Caco-2 (cell line): ENCODE measurements at places on chromosomes 7 and 10. TPM values are rescaled to one million over a fixed set of nuclear protein-coding genes. Genes with fewer than 3 reads are reported as not detected.

ARID5B gene
- total RNA-seq = 168 and 169 TPM in 2 replicates

DNA sequence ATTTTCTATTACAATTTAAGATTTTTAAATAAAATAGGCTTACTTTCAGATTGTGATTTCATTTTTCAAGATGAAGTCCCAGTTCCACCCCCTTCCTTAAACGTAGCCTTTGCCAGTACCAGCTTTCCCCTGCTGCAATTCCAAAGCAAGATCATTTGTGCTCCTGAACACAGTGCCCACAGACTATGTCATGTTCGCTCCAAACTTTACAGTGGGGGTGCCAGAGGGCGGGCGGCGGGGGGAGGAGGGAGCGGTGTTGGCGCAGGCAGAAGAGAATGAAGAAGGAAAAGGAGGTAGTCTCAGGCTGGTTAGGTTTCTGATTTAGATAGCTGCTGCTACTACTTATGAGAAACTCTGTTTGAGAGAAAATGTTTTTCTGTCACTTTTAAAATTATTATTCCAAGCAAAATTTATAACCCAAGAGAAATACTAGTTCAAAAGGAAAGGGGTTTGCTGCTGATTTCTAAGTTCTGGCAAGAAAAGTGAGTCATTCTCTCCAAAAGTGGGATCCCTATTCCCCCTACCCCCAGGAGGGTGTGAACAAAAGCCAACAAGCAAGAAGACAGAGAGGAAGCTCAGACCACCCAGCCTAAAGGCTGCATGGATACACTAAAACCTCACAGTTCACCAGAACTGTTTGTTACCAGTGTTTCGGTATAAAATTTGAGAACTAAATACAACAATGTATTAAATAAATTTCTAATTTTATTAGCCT lies 109.6 kb downstream of the SRPK2 start:
- H3K36me3 ChIP-seq = no peaks in the 10 kb centered on the region
- H3K4me3 ChIP-seq = no peak overlapping the region
- H3K4me1 ChIP-seq = no peaks in the 10 kb centered on the region
- H3K27ac ChIP-seq = no peak overlapping the region

DNA sequence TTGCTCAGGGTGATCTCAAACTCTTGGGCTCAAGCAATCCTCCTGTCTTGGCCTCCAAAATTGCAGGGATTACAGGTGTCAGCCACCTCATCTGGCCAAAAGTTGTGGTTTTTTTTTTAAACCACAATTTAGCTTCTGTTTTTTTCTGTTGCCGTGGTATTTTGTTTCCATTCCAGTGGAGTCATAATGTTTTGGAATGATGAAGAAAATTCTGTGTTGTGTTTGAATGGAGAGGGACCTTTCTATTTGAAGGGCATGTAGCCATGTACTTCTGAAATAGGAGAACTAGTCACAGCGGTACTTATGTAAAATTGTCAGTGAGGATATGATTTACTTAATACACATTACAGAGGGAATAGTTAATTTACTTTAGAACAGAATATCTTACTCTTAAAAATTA lies 201.3 kb downstream of the ARL4A start:
- no peaks in the 10 kb centered on the region for H3K27me3 ChIP-seq
- no peak overlapping the region for H3K4me3 ChIP-seq
- H3K36me3 ChIP-seq = no peaks in the 10 kb centered on the region
- no peak overlapping the region for H3K27ac ChIP-seq
- DNase-seq = no peak

COX19 gene
- total RNA-seq = 24.8 and 25.6 TPM in 2 replicates

PKD2L1 gene
- total RNA-seq = 0.19 TPM in 1 of 2 replicates, not detected in the other

DNA sequence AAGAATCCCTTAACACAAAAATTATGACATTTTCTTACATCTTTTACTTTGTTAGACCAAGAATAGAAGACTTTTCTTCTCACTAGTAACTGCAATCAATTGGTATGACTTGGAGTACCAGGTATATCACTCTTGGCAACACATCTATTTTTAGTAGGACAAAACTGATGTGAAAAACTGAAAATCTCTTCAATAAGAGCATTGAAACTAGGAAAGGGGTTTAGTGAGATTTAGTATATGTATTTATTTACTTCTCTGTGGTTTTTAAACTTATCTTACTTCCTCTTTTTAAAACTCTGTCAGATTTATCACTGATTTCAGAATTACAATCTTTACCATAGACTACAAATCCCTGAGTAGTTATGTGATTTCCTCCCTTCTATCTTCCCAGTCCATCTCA lies 366.2 kb downstream of the PCDH15 start:
- no peaks in the 10 kb centered on the region for H3K27me3 ChIP-seq
- no peak overlapping the region for H3K4me3 ChIP-seq
- H3K27ac ChIP-seq = no peak overlapping the region
- H3K36me3 ChIP-seq = no peaks in the 10 kb centered on the region
- DNase-seq = no peak

DNA sequence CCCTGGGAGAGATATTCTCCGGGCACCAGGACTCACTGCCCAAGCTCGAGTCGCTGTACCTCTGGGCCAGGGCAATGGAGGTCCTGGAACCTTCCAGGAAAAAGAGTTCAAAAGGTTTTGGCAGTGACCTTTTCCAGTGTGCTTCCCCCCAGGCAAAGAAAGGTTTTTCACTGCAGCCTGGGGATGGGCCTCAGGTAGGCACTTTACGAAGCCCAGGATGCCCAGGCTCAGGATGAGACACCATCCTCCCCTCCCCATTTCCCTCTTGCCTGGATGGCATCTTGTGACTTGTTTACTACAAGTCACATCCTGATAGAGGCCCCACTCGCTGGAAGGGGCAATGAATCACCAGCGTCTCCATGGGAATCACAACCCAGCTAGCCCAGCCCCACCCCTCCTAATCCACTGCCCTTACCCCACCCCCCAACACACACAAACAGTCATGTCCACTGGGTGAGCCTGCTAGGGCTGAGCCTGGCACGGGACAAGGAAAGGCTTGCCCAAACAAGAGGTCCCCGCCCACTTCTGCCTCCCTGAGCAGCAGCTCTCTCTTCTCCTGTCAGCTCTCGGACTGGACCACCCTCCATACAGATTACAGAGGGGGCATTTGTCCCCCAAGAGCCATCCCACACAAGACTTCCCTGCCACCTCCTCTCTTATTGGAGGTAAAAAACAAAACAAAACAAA lies 93.8 kb upstream of the SMNDC1 start:
- no peaks in the 10 kb centered on the region; the same call in 1 of the 2 replicates for H3K36me3 ChIP-seq
- peak; percentile 73 for DNase-seq
- H3K4me1 ChIP-seq = peaks cover 63% of the 10 kb centered on the region
- peak overlapping the region; percentile 43 for H3K27ac ChIP-seq
- no peak overlapping the region for H3K4me3 ChIP-seq

EVX1 gene
- not detected in 2 replicates for total RNA-seq

- H3K4me1 ChIP-seq = 0 out of 2 replicates have a peak, but pooled peaks cover 7% of the 10 kb centered on the region
- H3K36me3 ChIP-seq = no peaks in the 10 kb centered on the region
- no peak overlapping the region for H3K4me3 ChIP-seq
- no peak overlapping the region for H3K27ac ChIP-seq
- H3K27me3 ChIP-seq = no peaks in the 10 kb centered on the region
Observed at GRCh38 chr7:36192053-36192824, 39.2 kb downstream of the EEPD1 start.

BLNK gene
- 0.30 and 0.36 TPM in 2 replicates for total RNA-seq

ADIRF gene
- total RNA-seq = 0.49 TPM in 1 of 2 replicates, not detected in the other

GRCh38 chr10:72659694-72660093 lies 32.2 kb upstream of the MCU start:
- DNase-seq = no peak
- no peak overlapping the region for H3K4me3 ChIP-seq
- peaks cover 7% of the 10 kb centered on the region; the same call in 1 of the 2 replicates for H3K4me1 ChIP-seq
- H3K36me3 ChIP-seq = no peaks in the 10 kb centered on the region

KCND2 gene
- not detected in 2 replicates for total RNA-seq

DNA sequence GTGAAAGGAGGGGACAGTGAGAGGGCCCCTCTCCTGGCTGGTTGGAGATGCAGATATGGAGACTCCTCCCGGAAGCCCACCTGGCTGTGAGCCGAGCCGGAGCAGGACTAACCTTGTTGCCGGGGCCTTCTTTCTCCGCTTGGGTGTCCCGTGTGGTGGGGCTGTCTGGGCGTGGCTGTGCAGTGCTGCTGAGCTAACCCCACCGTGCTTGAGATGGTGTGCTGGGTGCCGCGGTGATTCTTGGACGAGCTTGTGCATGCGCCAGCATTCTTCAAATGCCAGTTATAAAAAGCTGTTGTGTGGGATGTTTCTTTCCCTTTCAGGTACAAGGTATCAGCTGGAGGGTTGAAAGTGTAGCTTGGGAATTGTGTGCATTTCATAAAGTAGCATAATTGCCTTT lies 48.8 kb downstream of the DAGLB start:
- peaks cover 7% of the 10 kb centered on the region; the same call in 1 of the 2 replicates for H3K4me1 ChIP-seq
- H3K27me3 ChIP-seq = no peaks in the 10 kb centered on the region
- H3K27ac ChIP-seq = peak overlapping the region; percentile 19
- H3K36me3 ChIP-seq = peaks cover 2% of the 10 kb centered on the region
- peak; percentile 51 for DNase-seq
- no peak overlapping the region for H3K4me3 ChIP-seq

ODAD2 gene
- not detected in 2 replicates for total RNA-seq

SNX10 gene
- 7.6 and 8.8 TPM in 2 replicates for total RNA-seq

GRCh38 chr10:38016354-38016753 lies 5.9 kb downstream of the ZNF33A start:
- H3K36me3 ChIP-seq = peaks cover 7% of the 10 kb centered on the region
- no peaks in the 10 kb centered on the region for H3K27me3 ChIP-seq
- no peak overlapping the region for H3K27ac ChIP-seq
- H3K4me1 ChIP-seq = no peaks in the 10 kb centered on the region
